ENCODE measurements at places on chromosomes 4 and X. TPM values are rescaled to one million over a fixed set of nuclear protein-coding genes. Genes with fewer than 3 reads are reported as not detected.
A peak's percentile ranks its signal among the peaks of the same experiment; 100 is the strongest.

DNA sequence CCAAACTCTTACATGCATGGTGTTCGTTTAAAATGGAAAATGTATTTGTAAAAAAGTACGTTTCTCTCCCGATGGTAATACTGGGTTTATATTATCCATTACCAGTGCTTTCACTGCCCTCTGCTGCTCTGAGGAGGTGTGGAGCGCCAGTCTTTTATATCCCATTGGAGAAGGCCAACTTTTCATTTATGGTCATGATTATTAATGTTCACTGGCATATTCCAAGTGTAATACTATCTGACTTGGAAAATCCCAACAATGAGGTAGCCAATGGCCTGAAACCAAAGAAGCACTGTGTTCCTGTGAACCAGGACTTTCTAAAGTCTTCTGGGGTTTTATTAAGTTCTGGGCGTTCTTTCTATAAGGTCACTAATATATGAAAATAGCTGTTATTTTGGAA, 80.7 kb downstream of the SYNPO2 start:
- peak; percentile 89 for DNase-seq

GRCh38 chrX:123607806-123608205, 125.0 kb downstream of the THOC2 start:
- no peak for DNase-seq

DNA sequence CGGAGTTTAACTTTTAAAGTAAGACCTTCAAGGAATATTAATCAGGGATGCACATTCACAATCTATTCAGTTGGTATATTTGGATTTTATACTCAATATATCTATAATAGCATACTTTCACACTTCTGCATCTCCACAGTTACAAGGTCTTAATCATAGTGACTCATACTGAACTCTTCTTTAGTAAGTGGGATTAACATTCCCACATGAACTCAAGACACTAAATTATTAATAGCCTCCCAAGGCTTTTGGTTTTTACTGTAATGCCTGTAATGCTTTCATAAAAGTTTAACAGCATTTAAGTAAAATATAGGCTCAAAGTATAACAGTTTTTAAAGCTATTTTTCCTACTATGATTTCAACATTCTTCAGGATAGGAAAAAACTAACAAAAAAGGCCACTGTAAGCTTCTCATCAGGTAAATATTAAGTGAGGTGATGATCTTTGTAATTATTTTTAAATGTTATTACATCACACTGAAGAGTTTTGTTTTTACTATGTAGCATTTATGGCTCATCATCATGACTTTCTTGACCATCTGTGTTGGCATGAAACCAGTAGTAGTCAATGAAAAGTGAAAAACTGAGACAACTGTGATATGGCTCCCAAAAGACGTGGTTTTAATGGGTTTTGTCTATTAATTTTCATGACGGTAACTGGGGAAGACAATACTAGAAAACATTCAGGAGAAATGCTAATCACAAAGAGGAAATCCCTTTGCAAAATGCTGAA, 91.5 kb upstream of the GALNT7 start:
- peak; percentile 81 for DNase-seq

DNA sequence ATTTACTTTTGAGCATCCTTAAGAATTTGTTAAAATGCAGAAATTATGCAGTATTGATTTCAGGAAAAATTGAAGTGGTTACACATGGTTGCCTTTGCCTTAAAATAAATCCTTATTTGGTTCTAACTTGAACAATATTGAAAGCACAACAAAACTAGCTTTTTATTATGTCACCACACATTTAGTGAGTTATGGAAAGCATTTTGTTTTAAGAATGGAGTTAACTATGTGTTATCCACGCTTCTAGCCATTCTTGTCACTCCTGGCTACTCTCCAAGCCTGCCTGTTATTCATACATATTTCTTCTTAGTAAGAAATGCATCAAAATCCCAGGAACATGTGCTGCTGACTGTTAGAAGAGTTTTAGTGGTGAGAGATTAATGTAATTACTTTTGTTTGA, 73.9 kb downstream of the FAT4 start:
- peak; percentile 43 for DNase-seq

DNA sequence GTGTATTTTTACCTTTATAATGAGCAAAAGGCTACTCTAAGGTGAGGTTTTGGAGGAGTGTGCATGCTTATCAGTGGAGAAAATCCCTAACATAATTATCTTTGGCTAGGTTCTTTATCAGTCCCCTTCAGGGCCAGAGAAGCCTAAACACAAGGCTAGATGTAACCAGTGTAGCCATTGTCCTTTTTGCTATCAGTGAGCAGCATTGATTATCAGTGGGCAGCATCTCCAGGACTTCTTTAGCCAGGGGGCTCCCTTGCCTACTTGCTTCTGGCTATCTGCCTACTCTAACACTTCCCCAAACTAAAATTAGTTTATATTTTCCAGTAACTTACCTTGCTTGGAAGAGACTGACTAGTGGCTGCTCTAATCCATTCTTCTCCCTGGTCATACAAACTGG, 595.6 kb downstream of the TRAM1L1 start:
- no peak for DNase-seq

DNA sequence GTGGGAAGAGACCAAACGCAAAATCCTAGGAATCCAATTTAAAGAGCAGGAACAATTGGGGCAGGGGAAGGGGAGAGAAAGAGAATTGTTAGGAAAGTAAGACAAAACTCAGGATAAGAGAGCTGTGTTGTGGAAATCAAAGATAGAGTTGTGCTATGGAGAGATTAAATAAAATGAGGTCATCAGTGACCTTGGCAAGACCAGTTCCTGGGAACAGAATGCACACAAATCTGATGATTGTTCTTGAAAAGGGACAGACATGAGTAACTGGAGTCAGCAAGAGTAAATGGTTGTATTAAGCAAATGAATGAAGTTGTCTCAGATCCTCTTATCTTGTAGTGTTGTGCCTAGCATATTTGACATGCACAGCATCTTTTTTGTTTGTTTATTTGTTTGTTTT, 267.4 kb downstream of the IL1RAPL1 start:
- no peak for DNase-seq

GRCh38 chr4:70713453-70714078, 8.2 kb upstream of the RUFY3 start:
- no peak for DNase-seq

GRCh38 chr4:80049813-80050534, 23.1 kb downstream of the ANTXR2 start:
- DNase-seq = no peak

DNA sequence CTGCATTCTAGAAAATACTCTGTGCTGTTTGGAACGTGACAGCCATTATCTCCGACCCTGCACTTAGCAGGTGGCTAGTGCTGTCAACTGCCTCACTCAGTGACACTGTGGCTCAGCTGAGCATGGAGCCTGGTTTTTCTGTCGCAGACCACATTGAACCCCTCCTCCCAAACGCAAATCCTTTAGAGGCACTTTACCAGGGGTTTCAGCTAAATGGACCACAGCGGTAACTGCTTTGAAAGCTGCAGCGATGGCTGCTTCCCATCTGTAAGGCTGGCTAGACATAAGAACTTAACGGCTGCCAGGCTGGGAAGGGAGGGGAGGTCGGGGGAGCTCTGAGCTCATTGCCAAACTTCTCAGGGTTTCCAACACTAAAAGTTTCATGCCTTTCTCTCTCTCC, 8.1 kb downstream of the SLC34A2 start:
- DNase-seq = peak; percentile 60

GRCh38 chr4:1510931-1511330, 104.7 kb upstream of the NKX1-1 start:
- DNase-seq = no peak

DNA sequence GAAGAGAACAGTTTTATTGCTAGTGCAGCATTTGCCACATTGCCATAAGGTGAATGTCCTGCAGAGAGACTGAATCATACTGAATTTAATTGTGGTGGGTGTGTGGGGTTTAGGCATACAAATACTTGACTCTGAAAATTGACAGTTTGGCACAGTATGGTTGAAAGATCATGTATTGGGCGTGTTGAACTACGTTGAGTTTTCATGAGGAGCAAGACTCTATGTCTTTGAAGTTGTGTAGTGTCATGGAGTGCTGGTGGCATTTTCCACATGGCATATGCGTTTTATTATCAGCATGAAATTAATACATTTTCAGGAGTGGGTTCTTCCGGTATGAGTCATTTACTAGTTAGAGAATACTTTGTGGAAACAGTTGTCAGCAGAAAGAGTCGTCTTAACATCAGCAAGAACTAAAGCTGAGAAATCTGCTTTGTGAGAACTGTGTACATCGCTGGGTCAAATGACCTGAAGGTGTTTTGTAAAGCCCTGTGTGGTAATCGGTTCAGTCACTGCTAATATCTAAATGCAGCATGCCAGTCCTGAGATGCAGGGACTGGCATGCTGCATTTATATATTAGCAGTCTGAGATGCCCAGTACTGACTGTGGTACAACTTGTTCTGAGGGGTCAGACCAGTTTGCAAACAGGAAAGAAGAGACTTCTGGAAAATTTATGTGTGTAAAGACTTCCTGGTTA, 50.3 kb downstream of the ARHGAP10 start:
- DNase-seq = peak; percentile 42

DNA sequence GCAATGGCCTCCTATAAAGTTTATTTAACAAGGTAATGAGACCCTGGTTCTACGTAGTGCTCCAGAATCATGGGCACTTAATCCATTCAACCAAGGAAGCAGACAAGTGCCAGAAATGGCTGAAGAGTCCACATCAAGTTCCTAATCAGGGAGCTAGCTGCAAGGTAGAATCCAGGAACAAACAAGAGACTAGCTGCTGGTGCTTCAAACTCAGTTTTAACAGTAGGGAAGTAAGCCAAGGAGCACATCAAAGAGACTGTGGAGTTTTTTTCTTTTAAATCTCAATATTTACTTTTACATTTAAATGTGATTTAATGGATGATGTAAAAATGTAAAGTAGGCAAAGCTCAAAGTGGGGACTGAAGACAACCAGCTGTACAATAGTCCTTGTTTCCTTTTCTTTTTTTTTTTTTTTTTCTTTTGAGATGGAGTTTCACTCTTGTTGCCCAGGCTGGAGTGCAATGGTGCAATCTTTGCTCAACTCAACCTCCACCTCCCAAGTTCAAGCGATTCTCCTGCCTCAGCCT, 630.4 kb downstream of the CCSER1 start:
- no peak for DNase-seq

DNA sequence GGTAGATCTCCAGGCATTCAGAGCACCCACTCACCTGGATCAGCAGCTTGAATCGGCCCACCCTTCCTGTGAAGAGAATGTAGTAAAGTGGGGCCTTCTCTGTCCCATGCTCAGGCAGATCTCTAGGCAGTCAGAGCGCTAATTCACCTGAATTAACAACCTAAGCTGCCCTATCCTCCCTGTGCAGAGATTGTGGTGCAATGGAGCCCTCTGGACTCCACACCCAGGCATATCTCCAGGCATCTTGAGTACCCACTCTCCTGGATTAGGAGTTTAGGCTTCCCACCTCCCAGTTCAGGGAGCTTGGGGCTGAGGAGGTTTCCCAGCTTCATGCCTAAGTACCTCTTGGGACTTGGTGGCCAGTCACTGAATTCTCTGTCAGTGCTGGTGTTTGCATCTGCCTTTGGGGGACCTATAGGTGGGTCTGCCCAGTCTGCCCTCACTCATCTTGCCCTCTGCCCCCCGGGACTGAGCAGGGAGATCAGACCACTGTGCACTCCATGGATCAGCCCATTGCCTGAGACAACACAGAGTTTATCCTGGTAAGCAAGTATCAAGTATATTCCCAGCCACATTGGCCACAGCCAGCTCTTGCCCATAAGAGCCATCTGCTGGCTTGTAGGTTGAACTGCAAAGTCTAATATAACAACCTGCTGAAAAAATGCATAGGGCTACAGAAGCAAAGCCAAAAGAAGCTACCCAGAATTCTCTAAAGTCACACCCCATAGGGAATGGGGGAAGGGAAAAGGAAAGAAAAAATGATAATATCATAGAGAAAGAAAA, 372.9 kb downstream of the KLHL13 start:
- peak; percentile 2 for DNase-seq

DNA sequence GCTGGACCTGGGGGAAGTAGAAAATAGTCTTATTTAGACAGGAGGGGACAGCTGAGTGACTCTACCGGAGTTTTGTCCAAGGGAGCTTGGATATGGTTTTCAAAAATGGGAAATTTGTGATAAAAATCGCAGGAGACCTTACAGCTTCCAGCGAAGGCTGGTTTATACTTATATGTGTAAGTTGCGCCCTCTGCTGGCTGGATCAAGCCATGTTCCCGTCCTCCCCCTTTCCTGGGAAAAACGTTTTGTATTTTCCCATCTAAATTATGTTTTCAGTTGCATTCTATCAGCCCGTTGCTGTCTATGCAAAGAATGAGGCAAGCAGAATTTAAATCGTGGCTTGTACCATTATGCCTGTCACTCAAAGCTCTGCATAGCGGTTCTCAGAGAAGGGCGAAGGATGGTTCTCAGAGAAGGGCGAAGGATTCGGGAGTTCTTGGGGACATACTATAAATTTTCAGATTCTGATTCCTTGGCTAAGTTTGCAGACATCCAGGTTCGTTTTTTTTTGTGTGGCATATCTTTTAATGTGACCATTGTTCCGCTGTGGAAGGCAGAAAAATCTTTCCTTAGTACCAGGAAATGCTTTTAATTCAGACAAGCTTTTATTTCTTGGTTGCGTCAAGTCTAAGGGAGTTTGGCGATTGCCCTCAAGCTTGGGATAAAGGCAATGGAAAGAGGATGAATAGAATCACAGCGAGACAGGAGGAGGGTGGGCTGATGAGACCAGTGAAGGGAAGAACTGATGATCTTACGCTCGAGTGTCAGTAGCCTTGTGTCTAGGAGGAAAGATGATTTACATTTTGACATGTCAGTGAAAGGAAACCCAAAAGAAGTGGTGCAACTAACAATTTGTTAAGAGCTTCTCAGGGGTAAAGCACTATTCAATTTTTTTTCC, 128.5 kb upstream of the ARX start:
- DNase-seq = peak; percentile 64

DNA sequence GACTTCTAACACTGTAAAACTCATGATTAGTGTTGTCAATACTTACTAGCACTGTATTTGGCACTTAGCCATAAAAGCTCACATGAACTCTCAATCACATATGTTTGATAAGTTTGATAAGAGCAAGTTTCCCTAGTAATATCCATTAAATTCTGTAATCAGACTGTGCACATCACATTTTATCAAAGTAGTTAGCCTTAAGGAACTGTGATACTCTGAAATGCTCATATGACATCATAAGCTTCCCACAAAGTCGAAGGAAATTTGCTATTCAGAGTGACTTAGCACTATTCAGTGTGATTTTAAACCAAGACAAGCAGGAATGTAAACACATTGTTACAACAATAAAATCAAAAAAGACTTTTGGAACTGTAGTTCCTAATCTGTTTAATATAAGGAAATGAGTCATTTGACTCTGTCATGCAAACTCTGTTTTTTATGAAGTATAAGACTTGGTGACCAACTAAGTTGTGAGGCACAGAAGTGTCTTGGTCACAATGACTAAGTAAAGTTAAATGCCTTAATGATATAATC, 6.7 kb downstream of the SLC7A11 start:
- DNase-seq = no peak

GRCh38 chr4:179344861-179345260, 1902.6 kb upstream of the AGA start:
- DNase-seq = no peak

GRCh38 chr4:87399148-87399547, 8.2 kb upstream of the HSD17B11 start:
- no peak for DNase-seq

Gene DGKK
- polyA plus RNA-seq = 0.01 TPM

Gene IL21
- polyA plus RNA-seq = not detected

Gene SGMS2
- 8.3 TPM for polyA plus RNA-seq

Gene CCSER1
- 0.26 TPM for polyA plus RNA-seq

Gene VCX3B
- polyA plus RNA-seq = 0.12 TPM
